ENCODE measurements at places on chromosomes 5 and 9.

- peak; percentile 11 for DNase-seq
Measured at GRCh38 chr5:55226934-55227663, at the start of gene MCIDAS. Gene MCIDAS (minus strand): TSS chr5:55227315. CDS start chr5:55227138, 177 bp downstream.

DNA sequence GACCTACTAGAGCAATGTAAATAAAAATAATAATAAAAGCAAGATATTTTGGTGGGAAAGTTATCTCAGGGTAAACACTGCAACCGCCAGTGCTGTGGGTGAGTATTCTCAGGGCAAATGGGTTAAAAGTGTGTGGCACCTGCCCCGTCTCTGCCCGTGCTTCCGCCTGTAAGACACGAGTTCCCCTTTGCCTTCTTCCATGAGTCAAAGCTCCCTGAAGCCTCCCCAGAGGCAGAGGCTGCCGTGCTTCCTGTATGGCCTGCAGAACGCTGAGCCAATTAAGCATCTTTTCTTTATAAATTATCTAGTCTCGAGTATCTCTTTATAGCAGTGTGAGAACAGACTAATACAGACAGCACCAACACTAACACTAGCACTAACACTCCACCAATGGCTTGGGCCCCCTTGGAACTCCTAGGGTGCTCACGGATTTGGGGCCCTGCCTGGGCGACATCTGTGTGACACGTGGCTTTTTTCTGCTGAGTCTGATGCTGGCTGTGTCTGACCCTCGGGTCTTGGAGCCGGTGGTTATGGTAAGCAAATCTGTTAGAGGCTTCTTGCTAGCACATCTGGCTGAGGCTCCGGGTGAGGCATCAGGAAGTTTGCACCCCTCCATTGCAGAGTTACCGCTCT, 10.6 kb downstream of the PLEKHG4B start:
- DNase-seq: no peak

DNA sequence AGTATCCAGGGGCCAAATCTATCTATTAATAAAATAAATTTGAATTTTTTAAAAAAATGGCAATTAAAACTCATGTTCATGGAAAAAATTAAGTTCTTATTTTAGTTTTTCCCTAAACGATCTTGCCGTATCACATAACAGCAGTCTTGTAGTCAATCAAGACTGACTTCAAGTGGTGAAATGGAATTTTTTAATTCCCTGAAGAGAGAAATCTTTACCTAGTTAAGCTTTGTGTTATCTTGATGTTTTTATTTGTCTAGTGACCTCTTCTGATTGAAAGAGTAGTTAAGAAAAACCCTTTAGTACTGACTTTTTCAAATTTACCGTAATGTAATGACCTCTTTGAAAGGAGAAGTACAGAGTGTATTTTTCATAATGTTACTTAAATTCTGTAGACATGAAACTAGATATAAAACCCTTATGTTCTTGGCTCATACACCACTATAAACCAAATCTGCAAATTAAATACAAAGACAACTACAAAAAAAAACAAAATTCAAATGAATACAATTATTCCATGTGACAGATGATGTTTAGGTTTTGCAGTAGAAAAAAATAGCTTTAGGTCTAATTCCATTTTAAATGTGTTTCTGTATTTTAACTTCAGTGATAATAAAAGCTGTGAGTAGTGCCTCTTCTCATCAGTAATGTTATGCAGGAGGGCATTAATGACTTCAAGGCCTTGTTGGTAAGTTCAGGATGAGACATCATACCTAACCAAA, 19.8 kb downstream of the TGFBR1 start:
- DNase-seq: no peak

GRCh38 chr5:39264528-39264927, 45.2 kb upstream of the FYB1 start:
- no peak for DNase-seq

- no peak for DNase-seq
Measured at GRCh38 chr9:23700359-23700758, 125.7 kb downstream of the ELAVL2 start.

GRCh38 chr9:36640771-36641381, 68.2 kb downstream of the MELK start:
- DNase-seq: no peak

GRCh38 chr9:123863164-123863855, 66.6 kb downstream of the DENND1A start:
- no peak for DNase-seq

Measured in NCI-H1436 treated with DMSO at 0.1 percent for 48 hours (cell line).